ELF-1 (cell line): ENCODE measurements at places on chromosomes 1 and 21.

- DNase-seq: no peak
Observed at GRCh38 chr1:180652792-180653191, 21.0 kb downstream of the XPR1 start.

- no peak for DNase-seq
Observed at GRCh38 chr1:215606036-215606435, 38.9 kb downstream of the KCTD3 start.

DNA sequence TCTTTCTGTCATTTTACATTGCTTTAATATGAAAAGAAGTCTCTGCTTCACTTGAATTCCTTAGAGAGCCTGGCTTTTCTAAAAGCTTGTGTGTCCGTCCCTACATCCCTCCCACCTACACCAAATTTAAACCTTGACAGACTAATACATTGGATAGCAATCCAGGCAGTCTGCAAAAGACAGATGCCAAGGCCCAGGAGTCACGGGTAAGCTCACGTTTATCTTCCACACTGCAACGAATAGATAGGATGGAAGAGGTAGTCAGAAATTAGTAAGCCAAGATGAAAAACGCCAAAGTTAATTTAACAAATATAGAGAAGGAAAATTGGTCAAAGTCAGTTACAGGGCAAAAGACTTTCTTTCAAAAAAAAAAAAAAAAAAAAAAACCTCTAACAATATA is 338.1 kb downstream of the SMYD3 start:
- no peak for DNase-seq

DNA sequence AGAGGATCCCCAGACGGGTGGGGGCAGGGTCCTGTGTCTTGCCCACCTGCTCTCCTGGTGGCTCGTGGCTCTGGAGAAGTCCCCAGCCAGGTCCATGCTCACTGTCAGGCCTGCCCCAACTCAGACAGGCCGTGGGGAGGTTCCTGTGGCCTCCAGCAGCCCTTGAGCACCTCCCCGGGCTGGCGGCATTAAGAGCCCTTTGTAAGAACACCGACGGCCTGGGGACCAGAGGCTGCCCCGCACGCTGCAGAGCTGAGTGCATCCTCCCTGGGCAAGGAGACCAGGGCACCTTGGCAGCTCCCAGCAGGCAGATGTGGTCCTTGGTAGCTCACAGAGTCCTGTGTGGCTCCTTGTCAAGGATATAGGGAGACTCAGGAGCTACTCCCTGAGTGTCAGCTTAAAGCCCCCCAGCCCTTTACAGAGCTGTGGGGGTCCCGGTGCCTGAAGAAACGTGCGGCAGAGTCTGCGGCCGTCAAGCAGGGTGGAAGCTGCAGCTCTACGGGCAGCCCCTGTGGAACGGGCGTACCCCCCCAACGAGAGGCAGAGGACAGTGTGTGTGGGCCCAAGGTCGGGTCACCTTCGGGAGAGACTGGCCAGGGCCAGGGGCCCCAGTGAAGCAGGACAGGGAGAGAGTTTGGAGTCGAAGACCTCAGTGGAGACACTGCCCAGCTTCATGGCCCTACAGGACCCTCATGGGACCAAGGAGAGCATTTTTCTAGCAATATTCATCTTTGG is 118.6 kb downstream of the PRDM16 start:
- DNase-seq: no peak
